ENCODE measurements at places on chromosomes 4 and X.

DNA sequence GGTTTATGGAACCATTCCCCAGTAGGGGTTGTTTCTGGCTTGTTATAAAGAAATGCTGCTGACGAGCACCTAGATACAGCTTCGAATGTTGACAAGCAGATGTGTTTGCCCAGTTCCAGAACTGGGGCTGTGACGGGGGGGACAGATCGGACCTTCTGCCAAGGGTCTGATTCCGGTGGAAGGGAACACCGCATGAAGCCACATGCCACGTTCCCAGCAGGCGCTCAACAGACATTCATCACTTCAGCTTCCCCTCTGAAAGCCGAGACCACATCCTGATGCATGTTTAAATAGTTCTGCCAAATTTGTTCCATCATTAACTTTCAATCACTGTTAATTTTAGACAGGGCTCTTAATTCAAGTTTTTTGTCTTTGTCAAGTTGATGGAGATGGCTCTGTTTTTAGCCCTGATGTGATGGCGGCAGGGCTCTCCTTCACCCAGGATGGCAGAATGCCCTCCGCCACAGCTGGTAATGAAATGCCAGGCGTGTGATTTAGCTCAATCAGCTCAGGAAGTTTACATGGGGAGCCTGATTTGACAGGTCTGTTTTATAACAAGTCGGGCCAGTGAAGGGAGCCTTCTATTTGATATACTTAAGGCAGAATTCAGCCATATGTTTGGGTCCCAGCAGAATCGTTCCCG lies 57.4 kb downstream of the PSAPL1 start:
- no peak for DNase-seq

- peak; percentile 43 for DNase-seq
Measured at GRCh38 chrX:119686087-119686691, 6.8 kb downstream of the SEPTIN6 start.

- peak; percentile 79 for DNase-seq
Measured at GRCh38 chrX:129779747-129780146, at the start of gene SASH3. Gene SASH3 (plus strand): TSS chrX:129779949. CDS start chrX:129780098, 149 bp downstream.

DNA sequence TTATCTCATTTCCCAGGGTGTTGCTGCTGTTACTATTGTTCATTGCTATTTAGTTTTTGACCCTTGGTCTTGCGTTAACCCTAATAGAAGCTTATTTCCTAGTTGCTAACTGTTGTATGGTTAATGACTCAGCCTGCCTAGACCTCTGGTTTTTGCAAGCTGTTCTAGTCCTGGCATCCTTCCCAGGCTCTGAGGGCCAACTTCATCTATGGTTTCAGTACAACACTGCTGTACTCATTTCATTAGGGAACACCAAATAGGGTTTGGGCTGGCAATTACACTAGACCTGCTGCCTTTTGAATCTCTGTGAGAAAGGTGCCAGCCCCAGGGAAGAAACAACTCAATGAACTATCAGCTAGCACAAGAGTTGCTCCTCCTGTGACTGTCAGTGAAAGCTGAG lies 59.6 kb downstream of the DCX start:
- no peak for DNase-seq

DNA sequence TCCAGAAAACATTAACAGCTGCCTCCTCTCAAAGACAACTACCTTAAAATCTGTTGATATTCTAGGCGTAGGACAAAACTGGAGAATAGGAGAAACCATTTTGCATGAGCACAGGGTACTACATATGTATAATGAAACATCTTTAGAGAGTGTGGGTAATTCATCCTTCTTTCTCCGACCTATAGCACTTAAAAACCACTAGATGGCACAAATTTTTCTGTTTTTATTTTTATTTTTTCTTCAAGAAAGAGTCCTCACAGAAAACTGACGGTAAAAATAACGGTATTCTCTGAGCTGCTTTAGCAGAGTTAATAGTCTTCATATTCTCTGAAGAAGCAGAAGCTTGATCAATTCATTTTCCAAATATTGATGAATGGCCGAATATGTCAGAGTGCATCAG lies 14.6 kb downstream of the SMIM31 start:
- no peak for DNase-seq
